ENCODE measurements at places on chromosomes 6 and 20. TPM values are rescaled to one million over a fixed set of nuclear protein-coding genes. Genes with fewer than 3 reads are reported as not detected.

GRCh38 chr20:20333866-20334265 is 34.0 kb upstream of the INSM1 start:
- H3K27me3 ChIP-seq: no peaks in the 10 kb centered on the region
- no peaks in the 10 kb centered on the region for H3K36me3 ChIP-seq
- no peak overlapping the region for H3K4me3 ChIP-seq
- H3K4me1 ChIP-seq: no peaks in the 10 kb centered on the region

- peak; percentile 65 for DNase-seq
- H3K27me3 ChIP-seq: peaks cover 7% of the 10 kb centered on the region
- no peaks in the 10 kb centered on the region for H3K4me1 ChIP-seq
- H3K36me3 ChIP-seq: no peaks in the 10 kb centered on the region
Measured at GRCh38 chr6:34132486-34133185, 13.3 kb downstream of the GRM4 start.

DNA sequence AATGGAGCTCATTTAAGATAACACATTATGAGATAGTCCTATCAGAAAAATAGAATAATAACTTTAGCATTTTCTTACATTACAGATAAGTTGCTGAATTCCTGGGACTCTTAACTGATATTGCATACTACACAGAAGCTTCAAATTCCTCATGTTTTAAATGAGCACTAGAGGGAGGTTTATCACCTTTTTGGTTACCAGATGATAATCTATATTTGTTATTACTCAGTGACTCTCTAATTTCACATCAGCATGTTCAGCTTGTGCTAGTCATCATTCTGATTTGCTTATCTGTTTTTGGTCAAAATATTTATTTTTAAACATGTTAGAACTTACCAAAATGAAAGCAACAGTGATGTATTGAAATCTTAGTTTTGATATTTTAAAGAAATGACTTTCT is 20.5 kb upstream of the GJA10 start:
- no peaks in the 10 kb centered on the region for H3K27me3 ChIP-seq
- DNase-seq: no peak
- H3K27ac ChIP-seq: no peak overlapping the region
- peaks cover 41% of the 10 kb centered on the region for H3K36me3 ChIP-seq

DNA sequence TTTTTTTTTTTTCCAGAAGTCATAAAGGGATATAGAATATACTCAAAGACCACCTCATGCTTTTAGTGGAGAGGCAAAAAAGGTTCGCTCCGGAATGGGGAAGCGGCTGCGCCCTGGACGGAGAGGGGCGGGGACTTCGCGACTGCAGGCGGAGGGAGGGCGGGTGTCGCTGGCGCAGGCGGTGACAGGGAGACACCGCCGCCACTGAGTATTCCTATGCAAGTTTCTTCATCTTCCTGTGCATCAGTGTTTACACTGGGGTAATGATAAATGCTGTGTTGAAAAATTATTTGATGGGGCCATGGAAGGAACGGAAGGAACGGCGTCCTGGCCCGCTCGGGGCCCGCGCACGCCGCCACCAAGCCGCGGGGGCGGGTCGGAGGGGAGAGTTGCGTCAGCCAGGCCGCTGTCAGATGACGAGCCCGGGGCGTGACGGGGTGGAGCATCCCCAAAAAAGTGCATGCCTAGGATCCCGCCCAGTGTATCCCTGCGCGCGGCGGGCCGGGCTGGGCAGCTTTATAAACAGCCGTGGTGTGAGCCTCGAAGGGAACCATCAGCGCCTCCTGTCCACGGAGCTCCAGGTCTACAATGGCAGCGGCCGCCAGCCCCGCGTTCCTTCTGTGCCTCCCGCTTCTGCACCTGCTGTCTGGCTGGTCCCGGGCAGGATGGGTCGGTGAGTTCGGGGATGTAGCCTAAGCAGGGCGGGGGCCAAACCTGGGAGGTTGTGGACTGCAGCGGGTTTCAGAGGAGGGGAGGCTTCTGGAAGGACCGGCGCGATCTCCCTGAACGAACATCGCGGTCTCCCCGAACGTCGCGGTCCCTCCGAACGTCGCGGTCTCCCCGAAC is at the start of gene ULBP1:
Gene ULBP1 (plus strand): TSS at position 482 of the 846 bp plus-strand sequence. CDS start 107 bp downstream, at position 589.
- DNase-seq: peak; percentile 96
- H3K4me3 ChIP-seq: peak within 1 kb of the TSS; percentile 56
- no peaks in the 10 kb centered on the region for H3K36me3 ChIP-seq
- peaks cover 7% of the 10 kb centered on the region for H3K4me1 ChIP-seq
- H3K27ac ChIP-seq: peak within 1 kb of the TSS; percentile 87

- H3K27me3 ChIP-seq: no peaks in the 10 kb centered on the region
- H3K4me1 ChIP-seq: no peaks in the 10 kb centered on the region
- no peaks in the 10 kb centered on the region for H3K36me3 ChIP-seq
- H3K27ac ChIP-seq: no peak overlapping the region
- peak; percentile 20 for DNase-seq
Measured at GRCh38 chr20:24503352-24503931, 34.0 kb downstream of the SYNDIG1 start.

DNA sequence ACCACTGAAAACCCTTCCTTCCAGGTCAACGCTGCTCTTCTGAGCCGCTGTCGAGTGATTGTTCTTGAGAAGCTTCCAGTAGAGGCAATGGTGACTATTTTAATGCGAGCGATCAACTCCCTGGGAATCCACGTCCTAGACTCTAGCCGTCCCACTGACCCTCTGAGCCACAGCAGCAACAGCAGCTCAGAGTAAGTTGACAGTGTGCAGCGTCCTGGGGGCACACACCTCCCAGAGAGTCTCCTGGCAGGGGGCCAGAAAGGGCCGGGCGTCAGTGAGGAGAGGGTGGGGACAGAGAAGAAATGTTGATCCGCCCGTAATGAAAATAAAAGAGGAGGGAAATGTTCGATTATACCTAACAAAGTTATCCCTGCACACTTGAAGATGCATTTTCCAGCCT is 5.0 kb downstream of the WRNIP1 start:
- no peaks in the 10 kb centered on the region for H3K27me3 ChIP-seq
- H3K27ac ChIP-seq: no peak overlapping the region
- DNase-seq: no peak
- peaks cover 32% of the 10 kb centered on the region for H3K4me1 ChIP-seq

DNA sequence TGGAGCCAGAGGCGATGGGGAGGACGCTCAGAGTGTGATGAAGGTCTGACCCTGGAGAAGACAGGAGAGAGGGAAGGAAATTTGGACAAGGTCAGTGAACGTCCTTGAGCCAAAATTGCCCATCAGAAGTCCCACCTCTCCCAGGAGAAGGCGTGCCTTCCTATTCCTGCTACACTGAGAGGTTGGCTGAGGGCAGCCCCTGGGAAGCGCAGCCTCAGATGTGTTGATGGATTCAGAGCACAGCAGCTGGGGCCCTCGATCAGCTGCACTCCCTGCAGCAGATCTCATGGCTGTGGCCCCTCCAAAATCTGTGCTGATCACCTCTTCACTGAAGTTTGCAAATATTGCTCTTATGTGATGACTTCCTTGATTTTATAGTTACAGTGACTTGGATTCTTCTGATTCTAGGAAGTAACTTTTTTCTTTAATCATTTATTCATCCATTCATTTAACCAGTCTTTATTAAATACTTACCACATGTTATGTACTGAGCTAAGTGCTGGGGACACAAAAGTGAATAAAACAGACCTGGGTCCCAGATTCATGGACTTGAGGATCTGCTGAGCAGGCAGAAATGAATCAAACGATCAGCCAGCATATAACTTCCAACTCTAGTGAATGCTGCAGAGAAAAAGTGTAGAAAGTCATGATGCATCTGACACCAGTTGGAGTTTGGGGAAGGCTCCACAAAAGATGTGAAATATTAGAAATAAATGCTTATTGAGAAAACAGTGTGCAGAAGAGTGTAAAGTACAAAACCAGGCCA is 69.6 kb upstream of the ARMC2 start:
- peaks cover 18% of the 10 kb centered on the region for H3K4me1 ChIP-seq
- no peak for DNase-seq
- no peaks in the 10 kb centered on the region for H3K27me3 ChIP-seq
- no peak overlapping the region for H3K27ac ChIP-seq
- H3K4me3 ChIP-seq: no peak overlapping the region

DNA sequence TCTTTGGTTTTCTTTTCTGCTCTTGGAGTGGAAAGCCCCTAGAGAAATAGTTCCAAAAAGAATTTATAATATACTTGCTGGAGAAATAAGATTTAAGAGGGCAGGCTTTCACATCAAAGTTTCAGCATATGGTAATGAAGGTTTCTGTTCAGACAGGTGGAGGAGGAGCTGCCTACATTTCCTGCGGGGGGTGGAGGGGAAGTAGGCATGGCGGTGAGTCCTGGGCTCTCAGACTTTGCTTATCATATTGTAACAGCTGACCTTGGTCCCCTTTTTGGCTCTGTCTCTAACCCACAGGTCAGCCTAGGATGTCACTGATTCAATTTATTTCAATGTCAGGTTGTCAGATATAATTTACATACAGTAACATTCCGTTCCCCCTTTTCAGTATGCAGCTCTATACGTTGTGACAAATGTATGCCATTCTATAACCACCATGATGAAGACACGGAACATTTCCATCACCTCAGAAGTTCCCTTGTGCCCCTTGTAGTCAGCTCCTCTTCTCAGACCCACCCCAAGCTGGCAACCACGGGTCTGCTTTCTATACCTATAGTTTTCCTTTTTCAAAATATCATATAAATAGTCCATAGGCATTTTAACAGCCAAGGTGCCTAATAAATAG is 77.6 kb upstream of the GGTLC1 start:
- DNase-seq: no peak
- H3K36me3 ChIP-seq: no peaks in the 10 kb centered on the region
- H3K27me3 ChIP-seq: peaks cover 7% of the 10 kb centered on the region
- H3K4me1 ChIP-seq: no peaks in the 10 kb centered on the region
- no peak overlapping the region for H3K27ac ChIP-seq

GRCh38 chr6:98124171-98124570 is 710.2 kb upstream of the POU3F2 start:
- no peaks in the 10 kb centered on the region for H3K36me3 ChIP-seq
- H3K4me3 ChIP-seq: no peak overlapping the region
- H3K27me3 ChIP-seq: no peaks in the 10 kb centered on the region
- DNase-seq: no peak
- no peaks in the 10 kb centered on the region for H3K4me1 ChIP-seq

GRCh38 chr6:147808640-147809039 is 300.1 kb downstream of the SAMD5 start:
- peak; percentile 55 for DNase-seq
- H3K27me3 ChIP-seq: no peaks in the 10 kb centered on the region
- peaks cover 13% of the 10 kb centered on the region for H3K4me1 ChIP-seq
- peak overlapping the region; percentile 28 for H3K27ac ChIP-seq
- no peaks in the 10 kb centered on the region for H3K36me3 ChIP-seq

DNA sequence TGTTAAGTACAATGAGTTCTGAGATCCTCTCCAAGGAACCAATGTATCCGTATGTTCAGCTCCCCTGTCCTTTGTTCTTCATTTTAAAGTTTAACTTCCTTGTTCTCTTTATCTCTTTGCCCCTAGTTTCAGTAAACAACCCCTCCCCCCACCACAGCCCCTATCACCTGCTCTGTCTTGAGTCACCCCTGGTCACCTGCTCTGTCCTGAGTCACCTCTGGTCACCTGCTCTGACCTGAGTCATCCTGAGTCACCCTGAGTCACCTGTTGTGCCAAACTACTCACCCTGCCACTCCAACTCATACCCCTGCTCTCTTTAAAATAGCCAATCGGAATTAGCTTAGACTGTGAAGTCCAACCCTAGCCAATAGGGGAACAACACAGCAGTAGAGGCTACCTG is 288.7 kb upstream of the CDYL start:
- no peak overlapping the region for H3K27ac ChIP-seq
- H3K27me3 ChIP-seq: no peaks in the 10 kb centered on the region
- no peak overlapping the region for H3K4me3 ChIP-seq
- H3K4me1 ChIP-seq: no peaks in the 10 kb centered on the region
- no peak for DNase-seq

Gene RCAN2
- total RNA-seq: 0.13 TPM

Gene SRSF12
- 14.5 TPM for total RNA-seq

Gene OR2H1
- not detected for total RNA-seq

Gene VGLL2
- not detected for total RNA-seq

Gene CLVS2
- total RNA-seq: 89.6 TPM

Gene SNTA1
- 4.4 TPM for total RNA-seq

Gene CDYL
- total RNA-seq: 57.6 TPM

Gene CENPQ
- total RNA-seq: 10.7 TPM
